ENCODE measurements at places on chromosomes 5 and 9. TPM values are rescaled to one million over a fixed set of nuclear protein-coding genes. Genes with fewer than 3 reads are reported as not detected.

Gene CBY3
- total RNA-seq: not detected

Gene MEGF9
- total RNA-seq: 18.3 TPM

DNA sequence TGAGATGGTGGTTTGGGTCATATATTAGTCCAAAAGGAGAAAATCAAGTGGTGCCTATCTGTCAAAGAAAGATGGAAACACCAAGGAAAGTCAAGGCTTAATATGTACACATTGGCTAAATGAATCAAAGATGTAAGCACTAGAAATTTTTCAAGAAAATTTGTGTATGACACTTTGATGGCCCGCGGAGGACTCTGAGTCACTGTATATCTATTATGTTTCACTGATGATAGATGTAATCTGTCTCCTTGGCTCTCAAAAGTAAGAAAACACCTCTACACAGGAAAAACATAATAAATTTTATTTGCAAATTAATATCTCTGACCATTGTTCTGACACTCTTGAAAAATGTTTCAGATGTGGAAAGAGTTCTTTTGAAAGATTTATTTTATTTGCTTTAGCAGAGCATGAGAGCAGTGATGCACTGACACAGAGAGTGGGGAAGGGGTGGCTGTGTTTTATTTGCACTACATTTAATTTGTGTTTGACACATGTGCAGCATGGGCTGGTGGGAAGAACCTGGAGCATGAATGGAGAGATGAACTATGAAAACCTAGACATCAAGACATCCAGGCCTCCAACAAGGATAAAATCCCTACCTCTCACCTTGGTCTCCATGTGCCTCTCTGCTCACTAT lies 180.8 kb upstream of the GAS1 start:
- DNase-seq: no peak

DNA sequence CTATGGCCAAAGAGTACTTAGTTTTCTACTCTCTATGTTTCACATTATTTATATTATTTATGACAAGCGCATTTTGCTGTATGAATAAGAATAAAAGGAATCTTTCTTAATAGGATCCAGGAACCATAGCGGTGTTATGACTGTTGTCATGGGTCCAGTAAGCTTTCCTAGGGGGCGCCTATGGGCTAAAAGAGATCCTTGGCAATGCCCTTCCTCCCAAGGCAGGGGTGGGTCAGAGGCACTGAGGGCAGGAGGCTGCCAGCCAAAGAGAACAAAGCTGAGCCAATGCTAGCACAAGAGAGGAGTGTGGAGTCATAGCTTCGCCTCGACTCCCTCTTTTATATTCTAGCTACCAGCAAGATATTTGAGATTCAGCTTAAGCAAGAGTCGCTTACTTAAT lies 98.4 kb upstream of the GNAQ start:
- DNase-seq: no peak

GRCh38 chr5:15763754-15764153 lies 263.8 kb downstream of the FBXL7 start:
- no peak for DNase-seq

GRCh38 chr5:82673057-82673809 lies 395.1 kb upstream of the RPS23 start:
- no peak for DNase-seq

DNA sequence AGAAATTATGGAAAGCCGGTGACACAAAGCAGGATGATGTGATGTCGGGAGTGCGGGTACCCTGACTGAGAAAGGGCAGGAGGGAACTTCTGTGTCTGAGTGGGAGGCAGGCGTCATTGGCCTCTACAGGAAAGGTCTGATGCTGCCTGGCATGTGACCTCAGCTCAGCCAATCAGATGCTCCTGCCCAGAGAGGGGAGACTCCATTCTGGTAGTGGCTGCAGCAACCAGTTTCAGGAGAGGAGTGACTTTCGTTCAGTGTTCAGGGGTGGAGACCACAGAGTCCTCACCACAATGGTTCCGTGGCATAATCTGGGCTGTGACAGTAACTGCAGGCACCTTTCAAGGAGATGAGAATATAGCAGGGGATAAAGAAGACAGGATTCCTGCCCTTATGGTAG lies 6.7 kb upstream of the SFXN1 start:
- no peak for DNase-seq

DNA sequence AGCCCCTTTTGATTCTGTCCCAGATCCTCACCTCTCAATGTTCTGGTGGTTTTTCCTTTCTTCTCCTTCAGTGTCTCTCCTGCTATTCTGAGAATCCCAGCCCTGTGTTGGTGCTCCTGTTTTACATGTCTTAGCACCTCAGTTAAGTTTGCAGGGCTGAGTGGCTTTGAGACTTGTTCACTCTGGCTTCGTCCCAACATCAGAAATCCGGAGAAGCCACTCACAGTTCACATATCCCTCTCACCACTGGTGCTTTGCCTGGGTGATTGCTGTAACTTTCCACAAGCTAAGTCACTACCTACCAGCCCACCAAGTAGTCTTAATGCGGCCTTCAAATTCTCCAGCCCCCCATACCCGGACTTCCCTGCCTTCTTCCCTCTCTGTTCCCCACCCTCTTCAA lies 40.2 kb downstream of the CYFIP2 start:
- DNase-seq: no peak

- DNase-seq: no peak
These were observed 30.2 kb upstream of the TMED7 start for GRCh38 chr5:115655994-115656393.

- no peak for DNase-seq
These were observed 211.5 kb downstream of the SEC61B start for GRCh38 chr9:99433555-99433954.

- DNase-seq: no peak
These were observed 4.5 kb upstream of the PCDH1 start for GRCh38 chr5:141882594-141883183.
